ENCODE measurements at places on chromosomes 5 and 9. TPM values are rescaled to one million over a fixed set of nuclear protein-coding genes. Genes with fewer than 3 reads are reported as not detected.
A peak's percentile ranks its signal among the peaks of the same experiment; 100 is the strongest.

GRCh38 chr9:90737742-90738141 is 63.9 kb upstream of the SYK start:
- no peak overlapping the region for H3K4me3 ChIP-seq
- H3K4me1 ChIP-seq, result no peaks in the 10 kb centered on the region
- no peaks in the 10 kb centered on the region for H3K36me3 ChIP-seq
- no peak overlapping the region for H3K27ac ChIP-seq
- no peak for DNase-seq
- no peaks in the 10 kb centered on the region for H3K27me3 ChIP-seq

- peak; percentile 7 for DNase-seq
- no peaks in the 10 kb centered on the region for H3K36me3 ChIP-seq
- no peak overlapping the region for H3K27ac ChIP-seq
- H3K4me1 ChIP-seq, result no peaks in the 10 kb centered on the region
- H3K4me3 ChIP-seq, result no peak overlapping the region
Observed at GRCh38 chr5:13189532-13189931, 755.0 kb downstream of the DNAH5 start.

- H3K27me3 ChIP-seq, result no peaks in the 10 kb centered on the region
- no peak for DNase-seq
- no peak overlapping the region for H3K27ac ChIP-seq
- H3K4me3 ChIP-seq, result no peak overlapping the region
- no peaks in the 10 kb centered on the region for H3K4me1 ChIP-seq
Observed at GRCh38 chr5:10434392-10434791, 7.3 kb upstream of the ROPN1L start.

DNA sequence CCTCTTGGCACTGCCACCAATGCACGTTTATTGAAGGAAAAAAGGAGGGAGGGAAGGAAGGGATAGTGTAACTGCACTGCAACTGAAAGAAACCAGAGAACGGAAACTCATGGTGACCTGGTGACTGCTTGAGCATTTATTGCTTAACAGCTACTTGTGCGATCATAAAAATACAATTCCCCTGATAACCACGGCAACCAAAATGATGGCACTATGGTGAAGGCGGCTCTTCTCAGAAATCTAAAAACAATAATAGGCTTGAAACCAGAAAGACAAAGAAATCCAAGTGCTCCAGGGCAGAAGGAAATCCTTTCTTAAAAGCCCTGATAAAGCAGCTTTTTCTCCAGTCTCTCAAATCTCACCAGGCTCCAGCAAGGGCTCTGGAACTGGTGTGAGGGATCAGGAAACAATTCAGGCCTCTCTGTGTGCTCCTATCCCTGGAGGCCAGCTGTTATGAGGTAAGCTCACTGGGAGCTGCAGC is 1.9 kb downstream of the FBXO10 start:
- peaks cover 37% of the 10 kb centered on the region for H3K4me1 ChIP-seq
- H3K27me3 ChIP-seq, result no peaks in the 10 kb centered on the region
- H3K36me3 ChIP-seq, result no peaks in the 10 kb centered on the region
- DNase-seq, result no peak
- H3K4me3 ChIP-seq, result no peak overlapping the region
- H3K27ac ChIP-seq, result no peak overlapping the region

PAEP gene
- polyA plus RNA-seq, result not detected

Measured in adrenal gland (tissue), 19 donors.